Natural killer cell (primary cell): ENCODE measurements at places on chromosomes 4 and X.

DNA sequence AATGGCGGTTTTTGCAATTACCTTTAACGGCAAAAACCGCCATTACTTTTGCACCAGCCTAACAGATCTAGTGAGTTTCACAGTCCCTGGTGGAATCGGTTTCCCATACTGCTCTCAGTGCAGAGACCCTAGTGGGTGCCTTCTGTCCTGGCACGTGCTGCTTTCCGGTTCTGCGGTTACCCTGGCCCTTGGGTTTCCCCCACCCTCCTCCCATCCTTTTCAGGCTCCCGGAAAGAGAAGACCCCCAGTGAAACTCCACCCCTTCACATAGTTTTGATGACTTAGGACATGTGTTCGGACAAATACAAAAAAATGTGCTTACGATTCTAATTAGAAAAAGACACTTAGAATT is 36.9 kb downstream of the NLGN3 start:
- DNase-seq: peak; percentile 78
- H3K27ac ChIP-seq: peak overlapping the region; percentile 88
- H3K4me1 ChIP-seq: peaks cover 19% of the 10 kb centered on the region
- no peaks in the 10 kb centered on the region for H3K36me3 ChIP-seq

DNA sequence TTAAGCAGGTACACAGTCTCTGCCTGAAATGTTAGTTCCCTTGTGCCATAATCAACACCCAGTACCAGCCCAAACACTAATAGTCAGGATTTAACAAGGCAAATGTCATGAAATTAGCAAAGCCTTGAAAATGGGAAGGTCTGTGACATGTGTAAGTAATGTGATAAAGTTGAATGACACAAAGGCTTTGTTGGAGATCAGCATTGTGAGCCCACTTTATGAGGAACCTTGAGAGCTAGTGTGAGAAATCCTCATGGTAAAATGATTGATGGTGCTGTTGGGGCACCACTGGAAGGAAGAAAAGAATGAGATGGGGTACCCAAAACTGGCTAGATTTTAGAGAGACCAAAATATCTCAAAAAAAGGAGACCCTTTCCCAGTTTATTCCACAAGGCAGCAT is 3.3 kb upstream of the LIN54 start:
- peaks cover 9% of the 10 kb centered on the region for H3K4me1 ChIP-seq
- peak overlapping the region; percentile 94 for H3K4me3 ChIP-seq

DNA sequence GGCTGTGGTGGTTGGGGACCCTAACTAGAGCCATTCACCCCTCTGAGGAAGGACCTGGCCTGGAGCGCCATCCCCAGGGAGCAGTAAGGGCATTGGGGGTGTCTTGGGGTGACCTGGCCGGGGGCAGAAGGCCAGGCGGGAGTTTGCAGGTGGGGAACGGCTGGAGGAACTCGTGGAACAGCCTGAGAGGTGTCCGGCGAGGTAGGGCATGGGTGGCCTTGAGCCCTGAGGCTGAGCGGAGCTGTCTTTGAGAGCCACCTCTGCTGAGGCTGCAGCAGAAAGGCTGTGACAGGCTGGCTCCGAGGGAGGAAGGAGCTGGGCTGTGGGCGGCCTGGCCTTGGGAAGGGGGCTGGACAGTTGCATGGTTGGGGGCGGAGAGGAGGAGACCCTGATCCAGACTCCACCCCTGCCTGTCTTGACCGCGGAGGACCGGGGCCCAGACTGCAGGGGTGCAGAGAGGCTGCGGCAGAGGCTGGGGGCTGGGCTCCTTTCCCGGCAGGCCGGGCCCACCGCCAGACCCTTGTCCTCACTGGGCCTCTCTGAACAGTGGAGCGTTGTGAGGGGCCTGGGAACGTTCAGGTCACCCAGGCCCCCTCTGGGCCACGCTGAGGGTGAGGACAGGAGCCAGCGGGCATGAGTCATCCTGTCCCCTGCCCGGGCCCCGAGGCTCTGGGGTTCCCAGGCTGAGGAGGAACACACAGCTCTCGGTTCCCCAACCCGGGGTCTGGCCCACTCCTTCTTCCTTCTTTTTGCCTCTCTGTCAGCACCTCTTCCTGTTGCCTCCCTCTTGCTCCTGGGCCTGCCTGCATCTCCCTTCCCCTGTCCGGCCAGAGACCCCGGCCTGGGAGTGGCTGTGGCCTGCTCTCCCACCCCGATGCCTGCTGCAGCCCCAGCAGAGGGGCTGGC is 8.1 kb downstream of the SH3BP2 start:
- peak overlapping the region; percentile 16 for H3K4me3 ChIP-seq
- H3K27me3 ChIP-seq: no peaks in the 10 kb centered on the region
- peak overlapping the region; percentile 61 for H3K27ac ChIP-seq

DNA sequence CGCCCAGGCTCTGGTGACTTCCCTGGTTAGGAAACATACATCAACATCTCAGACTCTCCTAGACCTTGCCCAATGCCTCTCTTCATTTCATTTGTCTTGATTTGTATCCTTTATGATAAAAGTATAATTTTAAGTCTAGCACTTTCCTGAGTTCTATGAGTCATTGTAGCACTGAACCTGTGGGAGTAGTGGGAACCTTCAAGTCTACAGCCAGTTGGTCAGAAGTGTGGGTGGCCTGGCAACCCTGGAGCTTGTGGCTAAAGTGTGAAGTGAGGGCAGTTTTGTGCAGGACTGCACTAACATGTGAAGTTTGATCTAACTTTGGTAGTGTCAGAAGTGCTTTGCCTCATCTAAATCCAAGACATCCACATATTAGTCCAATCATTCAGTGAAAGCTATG is 259.3 kb upstream of the IGFBP7 start:
- H3K4me3 ChIP-seq: no peak overlapping the region
- no peaks in the 10 kb centered on the region for H3K4me1 ChIP-seq
- no peak for DNase-seq
- no peaks in the 10 kb centered on the region for H3K27me3 ChIP-seq
- H3K36me3 ChIP-seq: no peaks in the 10 kb centered on the region
- H3K27ac ChIP-seq: no peak overlapping the region

DNA sequence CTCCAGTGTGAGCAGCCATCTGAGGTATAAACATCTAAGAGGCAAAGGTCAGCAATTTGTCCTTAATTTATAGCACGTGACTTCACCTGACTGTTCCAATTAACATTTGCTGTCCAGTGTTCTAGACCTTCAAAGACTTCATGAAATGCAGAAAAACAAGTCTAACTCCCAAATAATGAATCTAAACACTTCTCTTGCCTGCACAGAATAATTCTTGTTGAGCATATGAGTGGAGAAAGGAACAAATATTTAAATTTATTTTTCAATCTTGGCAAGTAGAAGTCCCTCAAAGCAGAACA is 12.0 kb downstream of the RFC1 start:
- DNase-seq: no peak
- no peak overlapping the region for H3K4me3 ChIP-seq
- H3K27ac ChIP-seq: peak overlapping the region; percentile 98
- peaks cover 10% of the 10 kb centered on the region for H3K36me3 ChIP-seq

DNA sequence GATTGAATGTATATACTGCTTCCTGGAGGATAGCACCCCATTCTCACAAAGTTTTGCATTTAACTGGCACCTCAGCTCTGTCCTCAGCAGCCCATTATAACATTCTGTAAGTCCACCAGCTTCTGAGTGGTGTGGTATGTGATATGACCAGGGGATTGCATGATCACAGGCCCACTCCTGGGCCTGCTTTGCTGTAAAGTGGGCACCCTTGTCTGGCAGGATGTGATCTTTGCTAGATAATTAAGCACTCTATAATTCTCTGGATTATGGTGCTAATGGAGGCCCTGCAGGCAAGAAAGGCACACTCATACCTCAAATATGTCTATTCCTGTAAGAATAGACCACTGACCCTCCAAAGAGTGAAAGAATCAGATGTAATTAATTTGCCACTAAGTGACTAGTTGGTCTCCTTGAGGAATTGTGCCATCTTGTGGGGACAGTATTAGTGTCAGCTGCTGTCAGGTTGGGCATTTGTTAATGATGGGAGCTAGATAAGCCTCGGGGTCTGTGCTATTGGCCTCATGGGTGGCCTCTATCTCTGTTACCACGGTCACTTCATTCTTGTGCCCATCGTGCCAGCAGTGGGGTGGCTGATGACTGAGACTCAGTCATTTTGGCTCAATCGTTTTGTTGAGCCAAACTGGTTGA is 2.2 kb upstream of the CFI start:
- no peak for DNase-seq
- H3K4me1 ChIP-seq: no peaks in the 10 kb centered on the region
- H3K27ac ChIP-seq: no peak overlapping the region
- H3K36me3 ChIP-seq: no peaks in the 10 kb centered on the region

GRCh38 chrX:134501941-134502340 is 42.0 kb downstream of the HPRT1 start:
- DNase-seq: no peak
- H3K4me3 ChIP-seq: no peak overlapping the region
- no peak overlapping the region for H3K27ac ChIP-seq
- no peaks in the 10 kb centered on the region for H3K4me1 ChIP-seq
- no peaks in the 10 kb centered on the region for H3K27me3 ChIP-seq
